Mesothelial cell of epicardium (in vitro differentiated cells): ENCODE measurements at places on chromosomes 4 and X.

DNA sequence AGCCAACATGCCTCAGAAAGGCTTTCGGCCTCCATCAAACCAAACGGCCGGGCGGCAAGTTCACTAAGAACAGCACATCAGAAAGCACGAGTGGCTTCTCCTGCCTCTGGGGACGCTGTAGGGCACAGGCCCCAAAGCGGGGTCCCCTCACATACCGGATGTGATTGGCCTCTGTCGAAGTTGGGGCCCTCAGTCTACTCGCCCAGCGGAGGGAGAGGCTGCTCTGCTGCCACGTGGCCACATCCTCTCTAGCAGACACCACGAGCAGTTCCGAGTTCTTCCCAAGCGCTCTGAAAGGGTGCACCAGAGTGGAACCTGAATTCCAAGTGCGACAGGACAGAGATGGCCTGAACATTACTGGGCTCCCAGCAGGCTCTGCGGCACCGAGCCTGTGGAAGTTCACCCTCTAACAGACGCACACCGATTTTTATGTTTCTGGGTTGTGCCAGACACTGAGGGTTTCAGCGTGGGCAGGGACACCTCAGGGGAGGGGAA, 21.1 kb downstream of the NOP14 start:
- no peaks in the 10 kb centered on the region for H3K27me3 ChIP-seq
- H3K36me3 ChIP-seq = peaks cover 30% of the 10 kb centered on the region
- H3K4me3 ChIP-seq = no peak overlapping the region
- peaks cover 5% of the 10 kb centered on the region for H3K4me1 ChIP-seq
- DNase-seq = no peak

- no peaks in the 10 kb centered on the region for H3K4me1 ChIP-seq
- H3K4me3 ChIP-seq = no peak overlapping the region
- DNase-seq = no peak
- H3K36me3 ChIP-seq = no peaks in the 10 kb centered on the region
- no peak overlapping the region for H3K27ac ChIP-seq
- no peaks in the 10 kb centered on the region for H3K27me3 ChIP-seq
Measured at GRCh38 chr4:86917212-86918039, 17.4 kb upstream of the AFF1 start.

GRCh38 chr4:124907881-124908280, 195.3 kb upstream of the ANKRD50 start:
- H3K4me3 ChIP-seq = no peak overlapping the region
- no peaks in the 10 kb centered on the region for H3K27me3 ChIP-seq
- H3K4me1 ChIP-seq = peaks cover 21% of the 10 kb centered on the region
- peaks cover 10% of the 10 kb centered on the region for H3K36me3 ChIP-seq

DNA sequence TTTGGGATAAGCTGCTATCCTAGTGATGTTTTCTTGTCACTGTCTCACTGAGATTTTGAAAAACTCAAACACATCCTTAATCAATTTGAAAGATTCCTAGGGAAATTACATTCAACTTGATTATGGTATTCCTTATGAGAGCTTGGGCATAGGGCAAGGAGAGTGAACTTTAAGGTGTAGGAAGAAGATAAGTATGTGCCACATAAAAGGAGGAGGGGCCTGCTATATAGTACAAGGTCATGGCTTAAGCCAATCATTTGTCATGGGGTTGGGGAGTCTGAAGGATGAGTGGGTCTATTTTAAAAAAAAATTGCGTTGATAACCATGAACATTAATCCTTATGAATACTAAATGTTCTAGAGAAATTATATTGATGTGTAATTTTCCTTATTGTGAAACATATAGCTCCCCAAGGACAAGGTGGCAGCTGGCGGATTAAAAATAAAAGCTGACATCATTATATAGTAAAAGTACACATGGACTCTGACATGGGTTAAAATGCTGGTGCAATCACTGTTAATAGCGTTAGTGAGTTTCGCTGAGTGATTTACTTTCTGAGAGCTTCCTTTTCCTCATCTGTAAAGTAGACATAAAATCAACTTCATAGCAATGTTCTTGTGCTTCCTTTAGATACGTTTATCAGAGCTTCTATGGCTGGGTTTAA, 17.4 kb downstream of the GALNT7 start:
- H3K36me3 ChIP-seq = peaks cover 2% of the 10 kb centered on the region
- no peaks in the 10 kb centered on the region for H3K27me3 ChIP-seq
- peaks cover 30% of the 10 kb centered on the region for H3K4me1 ChIP-seq
- no peak overlapping the region for H3K27ac ChIP-seq
- no peak for DNase-seq

DNA sequence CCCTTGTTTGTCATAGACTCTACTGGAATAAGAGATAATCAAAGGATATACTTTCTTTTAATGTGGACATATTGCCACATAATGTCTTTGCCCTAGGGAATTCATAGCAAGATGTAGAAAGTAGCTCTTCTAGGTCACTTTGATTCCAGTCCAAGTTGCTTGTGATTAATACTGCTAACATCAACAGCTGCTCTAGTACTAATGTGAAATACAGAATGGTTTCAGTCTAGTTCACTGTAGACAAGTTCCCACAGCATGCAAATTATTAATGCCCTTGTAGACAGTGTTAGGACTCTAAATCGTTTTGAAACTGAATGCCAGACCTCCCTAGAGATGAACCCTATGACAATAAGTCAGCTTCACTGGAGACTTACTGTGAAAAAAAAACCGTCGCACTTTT, 494.6 kb upstream of the ATOH1 start:
- no peaks in the 10 kb centered on the region for H3K36me3 ChIP-seq
- H3K4me3 ChIP-seq = no peak overlapping the region
- no peaks in the 10 kb centered on the region for H3K27me3 ChIP-seq
- peaks cover 24% of the 10 kb centered on the region for H3K4me1 ChIP-seq
- DNase-seq = no peak

DNA sequence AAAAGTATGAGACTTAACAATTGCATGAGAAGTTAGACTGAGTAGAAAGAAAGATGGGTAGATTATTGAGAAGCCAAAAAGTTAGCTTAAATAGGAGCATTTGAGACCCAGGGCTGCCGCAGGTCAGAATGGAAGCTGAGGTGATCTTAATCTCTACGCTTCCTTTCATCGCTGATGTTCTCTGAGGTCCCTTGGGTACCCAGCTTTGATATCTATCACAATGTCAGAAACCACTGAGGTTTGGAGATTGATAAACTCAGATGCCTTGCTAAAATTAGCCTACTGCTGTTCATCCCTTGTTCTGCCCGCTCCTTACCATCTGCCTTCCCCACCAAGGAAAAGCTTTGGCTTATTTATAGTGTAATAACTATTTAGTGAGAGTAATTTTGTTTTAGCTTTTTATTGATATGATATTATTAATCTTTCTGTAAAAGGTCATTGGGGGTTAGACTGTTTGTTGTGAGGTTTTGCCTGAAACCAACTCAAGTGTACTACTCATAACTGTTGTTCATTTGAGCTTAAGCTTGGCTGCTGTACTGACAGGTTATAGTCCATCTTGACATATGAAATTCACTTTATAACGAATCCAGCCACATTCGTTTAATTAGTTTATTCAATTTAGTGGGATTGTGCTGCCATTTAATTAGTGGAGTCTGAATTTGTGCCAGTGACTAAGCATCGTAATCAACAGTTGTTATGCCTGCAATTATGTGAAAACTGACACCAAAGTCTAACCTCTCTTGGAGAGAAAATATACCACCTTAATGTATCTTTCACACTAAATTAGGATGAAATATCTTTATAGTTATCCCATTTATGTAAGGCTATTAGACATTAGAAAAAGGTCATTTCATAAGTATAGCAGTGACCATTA, 15.1 kb downstream of the MCUB start:
- no peak overlapping the region for H3K4me3 ChIP-seq
- DNase-seq = no peak
- no peaks in the 10 kb centered on the region for H3K27me3 ChIP-seq
- no peaks in the 10 kb centered on the region for H3K36me3 ChIP-seq
- no peaks in the 10 kb centered on the region for H3K4me1 ChIP-seq

- no peak overlapping the region for H3K4me3 ChIP-seq
- H3K36me3 ChIP-seq = no peaks in the 10 kb centered on the region
- no peaks in the 10 kb centered on the region for H3K4me1 ChIP-seq
- H3K27ac ChIP-seq = no peak overlapping the region
- no peak for DNase-seq
- H3K27me3 ChIP-seq = no peaks in the 10 kb centered on the region
Measured at GRCh38 chrX:68579810-68580209, 67.7 kb upstream of the STARD8 start.

DNA sequence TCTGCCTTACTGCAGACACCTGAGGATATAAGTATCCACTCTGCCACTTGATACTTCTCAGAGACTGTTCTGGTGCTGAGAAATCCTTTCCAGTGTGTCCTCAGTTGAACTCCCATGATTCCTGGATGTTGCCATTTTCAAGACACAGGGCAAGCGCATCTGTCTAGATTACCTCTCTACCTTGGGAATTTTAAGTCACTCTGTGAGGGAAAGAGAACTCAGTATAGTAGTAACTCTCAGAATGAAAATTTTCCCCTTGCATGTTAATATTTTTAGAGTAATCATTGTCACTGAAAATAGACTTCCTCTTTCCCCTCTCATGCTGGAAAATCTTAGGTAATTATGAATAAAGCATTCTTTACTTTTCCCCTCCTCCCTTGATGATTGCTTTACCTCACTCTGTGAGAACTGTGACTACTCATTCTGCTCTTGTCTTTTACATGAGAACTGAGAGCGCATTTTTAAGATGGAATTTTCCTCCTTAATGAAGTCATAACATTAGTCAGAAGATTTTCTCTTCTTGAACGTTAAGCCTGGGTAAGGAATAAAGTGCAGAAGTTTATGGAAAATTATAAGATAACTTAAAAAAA, 45.0 kb downstream of the TET2 start:
- peaks cover 22% of the 10 kb centered on the region for H3K36me3 ChIP-seq
- H3K27ac ChIP-seq = no peak overlapping the region
- H3K4me3 ChIP-seq = no peak overlapping the region
- H3K4me1 ChIP-seq = peaks cover 10% of the 10 kb centered on the region
- no peak for DNase-seq

DNA sequence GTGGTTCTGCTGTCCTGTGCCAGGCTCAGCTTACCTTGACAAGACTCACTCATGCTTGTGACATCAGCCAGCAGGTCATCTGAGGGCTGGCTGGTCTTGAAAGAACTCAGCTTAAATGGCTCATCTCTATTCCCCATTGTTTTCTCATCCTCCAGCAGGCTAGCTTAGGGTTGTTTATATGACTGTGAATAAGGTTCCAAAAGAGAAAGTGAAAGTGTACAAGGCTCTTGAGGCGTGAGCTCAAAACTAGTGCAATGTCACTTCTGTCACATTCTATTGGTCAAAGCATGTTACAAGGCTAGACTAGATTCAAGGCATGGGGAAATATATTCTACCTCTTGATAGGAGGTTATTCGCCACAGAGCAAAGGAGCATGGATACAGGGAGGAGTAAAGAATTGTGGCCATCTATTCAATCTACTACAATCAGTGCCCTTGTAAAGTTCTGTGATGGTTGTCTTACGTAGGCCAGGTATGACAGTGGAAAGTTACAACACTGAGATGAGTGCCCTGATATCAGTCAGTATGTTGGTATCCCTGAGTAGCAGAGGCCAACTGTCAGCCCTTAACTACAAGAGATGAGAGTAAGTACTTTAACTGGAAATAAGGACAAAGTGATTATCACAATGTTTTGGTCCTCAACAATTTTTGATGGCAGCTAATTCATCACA, 19.8 kb upstream of the TMLHE start:
- no peak overlapping the region for H3K27ac ChIP-seq
- no peaks in the 10 kb centered on the region for H3K36me3 ChIP-seq

- no peaks in the 10 kb centered on the region for H3K36me3 ChIP-seq
- no peaks in the 10 kb centered on the region for H3K27me3 ChIP-seq
- peaks cover 3% of the 10 kb centered on the region for H3K4me1 ChIP-seq
- H3K27ac ChIP-seq = no peak overlapping the region
- H3K4me3 ChIP-seq = no peak overlapping the region
- DNase-seq = no peak
Measured at GRCh38 chrX:38927592-38927991, 126.3 kb downstream of the MID1IP1 start.

GRCh38 chr4:119020158-119020557, 115.5 kb upstream of the MYOZ2 start:
- peaks cover 4% of the 10 kb centered on the region for H3K36me3 ChIP-seq
- no peaks in the 10 kb centered on the region for H3K27me3 ChIP-seq
- H3K4me1 ChIP-seq = peaks cover 49% of the 10 kb centered on the region
- no peak overlapping the region for H3K4me3 ChIP-seq
- DNase-seq = no peak
